ENCODE measurements at places on chromosomes 6 and 20. TPM values are rescaled to one million over a fixed set of nuclear protein-coding genes. Genes with fewer than 3 reads are reported as not detected.

DNA sequence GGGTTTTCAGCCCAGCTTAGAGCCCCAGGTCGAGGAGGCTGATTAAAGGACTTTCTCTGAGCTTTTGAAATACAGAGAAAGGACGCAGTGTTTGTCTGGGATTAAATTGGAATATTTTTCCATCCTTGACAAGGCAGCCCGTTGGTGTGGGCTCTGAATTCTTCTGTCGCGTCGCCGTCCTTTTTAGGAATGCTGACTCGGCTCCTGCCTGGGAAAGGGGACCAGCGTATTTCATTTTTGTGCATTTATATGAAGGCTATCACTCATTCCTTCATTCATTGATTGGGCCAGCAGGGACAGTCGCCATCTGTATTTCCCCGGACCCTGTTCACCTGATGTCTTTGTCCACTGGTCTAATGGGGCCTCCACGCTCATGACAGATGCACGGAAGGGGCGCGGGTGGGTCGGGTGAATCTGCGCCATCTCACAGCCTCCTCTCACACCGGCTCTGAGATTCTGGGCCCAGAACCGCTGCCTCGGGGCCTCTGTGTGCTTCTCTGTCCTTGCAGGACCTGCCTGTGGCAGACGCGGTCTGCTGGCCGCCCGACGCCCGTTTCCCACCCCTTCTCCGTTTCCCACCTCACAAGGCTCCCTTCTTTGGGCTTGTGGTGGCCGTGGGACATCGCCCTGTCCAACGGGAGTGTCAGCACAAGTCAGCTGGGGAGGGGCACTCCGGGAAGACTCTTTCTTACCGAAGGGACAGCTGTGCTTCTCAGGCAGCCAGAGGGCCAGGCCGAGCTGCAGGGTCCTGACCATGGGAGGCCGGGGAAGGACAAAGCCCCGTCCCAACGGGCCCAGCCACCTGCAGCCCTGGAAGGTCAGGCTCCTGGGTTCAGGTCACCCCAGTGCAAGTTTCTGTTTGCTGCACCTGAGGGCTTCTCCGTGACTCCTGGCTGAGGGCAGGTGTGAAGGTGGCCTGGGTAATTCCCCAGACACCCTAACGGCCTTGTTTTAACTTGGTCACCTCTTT, 157.3 kb downstream of the TAF4 start:
- no peak for DNase-seq
- H3K27me3 ChIP-seq, result no peaks in the 10 kb centered on the region
- H3K4me1 ChIP-seq, result no peaks in the 10 kb centered on the region
- no peaks in the 10 kb centered on the region for H3K36me3 ChIP-seq
- no peak overlapping the region for H3K27ac ChIP-seq

GRCh38 chr6:91482498-91482897, 895.6 kb upstream of the MAP3K7 start:
- H3K27me3 ChIP-seq, result no peaks in the 10 kb centered on the region
- no peaks in the 10 kb centered on the region for H3K4me1 ChIP-seq
- no peaks in the 10 kb centered on the region for H3K36me3 ChIP-seq
- DNase-seq, result no peak
- no peak overlapping the region for H3K27ac ChIP-seq

DNA sequence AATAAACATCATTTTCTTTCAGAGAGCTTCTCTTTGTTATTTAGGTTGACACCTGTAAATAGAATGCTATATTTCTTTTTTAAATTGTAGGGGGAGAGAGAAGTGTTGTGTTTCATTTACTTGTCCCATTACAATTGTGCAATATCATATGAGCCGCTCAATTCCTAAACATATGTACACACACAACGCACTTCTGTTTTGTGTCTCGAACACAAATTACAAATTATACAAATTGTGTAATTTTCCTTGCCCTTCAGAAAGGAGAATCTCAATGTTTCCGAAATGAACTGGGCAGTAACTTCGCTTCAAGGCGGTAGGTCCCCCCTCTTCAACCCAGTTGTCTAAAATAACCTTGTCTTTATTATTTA, 2.6 kb upstream of the ABT1 start:
- peaks cover 7% of the 10 kb centered on the region for H3K36me3 ChIP-seq
- H3K27me3 ChIP-seq, result no peaks in the 10 kb centered on the region
- peaks cover 6% of the 10 kb centered on the region for H3K4me1 ChIP-seq
- H3K4me3 ChIP-seq, result no peak overlapping the region

DNA sequence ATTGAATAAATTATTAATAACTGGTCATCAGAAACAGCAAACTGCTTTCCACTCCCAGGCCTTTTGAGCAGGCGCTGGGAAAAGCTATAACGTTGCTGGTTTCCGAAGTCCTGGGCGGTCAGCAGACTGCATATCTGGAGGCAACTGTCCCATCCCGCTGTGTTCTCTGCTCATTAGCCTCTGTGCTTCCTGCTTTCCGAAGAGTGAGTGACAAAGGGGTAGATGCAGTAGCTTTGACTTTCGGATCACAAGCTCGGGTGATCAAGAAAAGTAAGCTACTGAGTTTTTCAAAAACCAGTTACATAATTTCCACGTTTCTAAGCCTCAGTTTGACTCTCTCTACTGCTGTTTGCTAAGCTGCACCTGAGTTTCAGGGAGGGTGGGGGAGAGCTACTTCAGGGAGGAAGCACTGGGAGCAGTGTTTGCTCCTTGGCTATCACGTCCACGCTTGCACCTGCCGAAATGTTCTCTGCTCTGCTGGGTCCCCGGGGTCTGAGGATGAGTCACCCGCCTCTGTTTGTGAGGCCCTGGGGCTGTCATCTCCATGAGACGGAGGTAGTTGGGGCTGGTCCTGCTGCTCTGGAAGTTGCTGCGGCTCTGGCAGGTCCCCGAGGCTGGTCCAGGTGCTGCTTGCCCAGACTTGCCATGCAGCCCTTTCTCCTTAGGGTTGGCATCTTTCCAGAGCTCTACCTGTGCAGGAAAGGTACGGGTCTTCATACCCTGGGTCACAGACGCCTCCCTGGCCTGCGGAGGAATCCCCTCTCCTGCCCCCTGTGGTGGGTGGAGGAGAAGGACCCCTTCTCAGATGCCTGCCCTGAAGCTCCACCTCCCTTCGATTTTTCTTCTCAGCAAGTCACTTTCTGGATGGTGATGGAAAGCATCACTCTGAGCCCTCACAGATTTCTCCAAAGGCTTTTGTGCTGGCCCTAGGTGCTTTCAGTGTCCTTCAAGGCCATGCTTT, 220.0 kb downstream of the QKI start:
- no peaks in the 10 kb centered on the region for H3K36me3 ChIP-seq
- no peak for DNase-seq
- no peaks in the 10 kb centered on the region for H3K4me1 ChIP-seq
- H3K27ac ChIP-seq, result no peak overlapping the region
- peaks cover 5% of the 10 kb centered on the region for H3K27me3 ChIP-seq
- no peak overlapping the region for H3K4me3 ChIP-seq

- H3K27me3 ChIP-seq, result no peaks in the 10 kb centered on the region
- DNase-seq, result no peak
- H3K4me1 ChIP-seq, result no peaks in the 10 kb centered on the region
- H3K4me3 ChIP-seq, result no peak overlapping the region
- no peaks in the 10 kb centered on the region for H3K36me3 ChIP-seq
These were observed 128.2 kb upstream of the BMP5 start for GRCh38 chr6:56003616-56004015.

- H3K4me1 ChIP-seq, result no peaks in the 10 kb centered on the region
- H3K27ac ChIP-seq, result no peak overlapping the region
- no peaks in the 10 kb centered on the region for H3K36me3 ChIP-seq
- no peak for DNase-seq
These were observed 43.1 kb downstream of the CD109 start for GRCh38 chr6:73739096-73739495.

Gene PRSS16
- total RNA-seq, result not detected

Gene LIME1
- 26.5 TPM for total RNA-seq

Gene CST11
- not detected for total RNA-seq
